ENCODE measurements at places on chromosomes 3 and 15.
A peak's percentile ranks its signal among the peaks of the same experiment; 100 is the strongest.

DNA sequence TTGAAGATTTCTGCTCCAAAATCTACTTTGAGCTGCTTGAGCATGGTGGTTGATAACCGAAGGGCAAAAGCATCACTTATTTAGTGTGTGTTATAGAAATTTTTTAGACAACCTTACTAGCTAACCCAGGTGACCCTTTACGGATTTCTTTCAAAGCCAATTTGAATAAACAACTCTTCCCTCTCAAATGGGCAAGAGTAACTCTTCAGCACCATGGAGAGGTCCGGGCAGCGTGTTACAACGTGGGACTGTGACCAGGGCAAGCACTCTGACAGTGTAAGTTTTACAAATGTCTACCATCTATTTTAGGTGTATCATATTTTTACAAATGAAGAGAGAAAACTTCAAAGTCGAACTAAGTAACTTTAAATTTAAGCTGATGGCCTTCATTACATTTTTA, 471.8 kb downstream of the MFSD1 start:
- DNase-seq = peak; percentile 31

GRCh38 chr15:75532413-75533250, 46.5 kb downstream of the PTPN9 start:
- DNase-seq = peak; percentile 33

- no peak for DNase-seq
Measured at GRCh38 chr3:45715945-45716344, 26.7 kb downstream of the SACM1L start.

DNA sequence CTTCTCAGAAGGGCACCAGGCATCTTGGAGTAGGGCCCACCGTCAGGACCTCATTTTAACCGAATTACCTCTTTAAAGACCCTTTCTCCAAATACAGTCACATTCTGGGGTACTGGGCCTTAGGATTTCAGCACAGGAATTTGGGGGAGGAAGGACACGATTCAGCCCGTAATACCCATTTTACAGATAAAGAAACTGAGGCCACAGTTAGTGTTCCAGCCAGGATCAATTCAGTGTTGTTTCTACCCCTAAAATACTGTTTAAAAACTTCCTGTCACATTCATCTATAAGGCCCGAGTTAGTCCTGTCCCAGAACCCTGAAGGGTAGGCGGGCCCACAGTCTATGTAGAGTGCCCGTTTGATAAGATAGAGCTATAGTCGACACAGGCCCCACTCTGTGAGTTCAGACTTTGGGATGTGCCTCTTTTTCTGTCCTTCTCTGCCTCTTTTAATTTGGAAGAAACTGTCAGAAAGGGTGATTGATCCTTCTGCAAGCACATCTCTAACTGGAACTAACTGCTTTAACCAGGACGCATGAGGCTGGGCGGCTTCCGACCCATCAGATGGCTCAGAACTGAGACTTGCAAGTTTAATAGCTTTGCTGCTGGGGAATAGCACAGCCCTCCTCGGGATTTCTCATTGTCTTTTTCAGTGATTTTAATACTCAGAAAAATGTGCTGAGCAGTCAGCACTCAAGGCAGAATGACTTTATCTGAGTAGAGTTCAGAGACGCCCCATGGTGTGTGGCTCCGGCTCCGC, 19.5 kb downstream of the BFSP2 start:
- no peak for DNase-seq

GRCh38 chr15:37520882-37521281, 413.6 kb upstream of the TMCO5A start:
- DNase-seq = no peak

- DNase-seq = peak; percentile 65
Measured at GRCh38 chr3:12187448-12188327, 29.0 kb upstream of the TIMP4 start.

DNA sequence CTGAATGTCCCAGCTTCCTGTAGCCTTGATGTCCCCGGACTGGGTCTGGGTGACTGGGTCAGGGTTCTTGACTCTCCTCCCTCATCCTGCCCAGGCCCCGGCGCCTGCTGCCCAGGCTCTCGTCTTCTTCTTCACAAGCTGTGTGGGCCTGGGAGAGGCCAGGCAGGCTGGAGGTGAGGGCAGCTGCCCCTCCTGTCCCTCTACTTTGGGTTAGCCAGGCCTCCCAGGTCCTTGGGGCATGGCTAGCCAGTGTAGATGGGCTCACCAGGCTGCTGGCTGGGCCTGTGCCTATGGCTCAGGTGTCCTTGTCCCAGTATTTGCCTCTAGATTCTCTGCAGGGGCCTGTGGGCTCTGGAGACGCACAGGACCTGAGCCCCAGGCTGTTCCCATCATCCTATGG, 31.8 kb downstream of the TKT start:
- no peak for DNase-seq

DNA sequence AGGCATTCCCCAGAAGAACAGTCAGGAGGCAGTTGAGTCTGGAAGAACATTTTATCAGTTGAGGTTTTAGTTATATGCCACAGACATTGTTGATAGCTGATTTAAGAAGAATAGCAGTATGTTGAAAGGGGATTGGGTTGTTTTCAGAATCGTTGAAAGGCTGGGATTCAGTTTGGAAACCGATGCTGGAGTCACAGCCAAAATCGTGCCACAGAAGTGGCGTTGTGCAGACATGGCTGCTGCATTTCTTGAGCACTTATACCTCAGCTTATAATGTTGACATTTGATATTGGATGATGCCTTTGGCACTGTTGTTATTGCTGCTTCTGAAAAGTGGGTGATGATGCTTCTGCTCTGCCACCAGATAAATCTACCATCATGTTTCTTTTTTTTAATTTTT, 16.1 kb downstream of the SLMAP start:
- no peak for DNase-seq

DNA sequence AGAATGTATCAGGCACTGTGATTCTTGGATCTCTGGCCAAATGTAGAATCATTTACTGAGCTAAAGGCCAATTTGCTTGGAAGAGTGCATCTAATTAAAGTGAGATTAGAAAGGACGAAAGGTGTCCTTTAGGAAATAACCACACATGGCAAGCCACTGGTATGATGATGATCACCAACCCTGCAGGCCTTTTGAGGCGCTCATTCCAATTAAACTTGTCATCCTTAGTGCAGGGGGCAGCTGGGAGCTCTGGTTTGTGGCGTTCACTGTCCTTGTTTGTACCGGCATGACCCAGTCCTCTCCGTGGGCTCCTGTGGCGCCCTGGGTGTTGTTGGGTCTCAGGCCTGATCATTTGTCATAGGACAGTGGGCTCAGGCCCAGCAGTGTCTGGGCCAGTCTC, 11.0 kb downstream of the LIMD1 start:
- no peak for DNase-seq

DNA sequence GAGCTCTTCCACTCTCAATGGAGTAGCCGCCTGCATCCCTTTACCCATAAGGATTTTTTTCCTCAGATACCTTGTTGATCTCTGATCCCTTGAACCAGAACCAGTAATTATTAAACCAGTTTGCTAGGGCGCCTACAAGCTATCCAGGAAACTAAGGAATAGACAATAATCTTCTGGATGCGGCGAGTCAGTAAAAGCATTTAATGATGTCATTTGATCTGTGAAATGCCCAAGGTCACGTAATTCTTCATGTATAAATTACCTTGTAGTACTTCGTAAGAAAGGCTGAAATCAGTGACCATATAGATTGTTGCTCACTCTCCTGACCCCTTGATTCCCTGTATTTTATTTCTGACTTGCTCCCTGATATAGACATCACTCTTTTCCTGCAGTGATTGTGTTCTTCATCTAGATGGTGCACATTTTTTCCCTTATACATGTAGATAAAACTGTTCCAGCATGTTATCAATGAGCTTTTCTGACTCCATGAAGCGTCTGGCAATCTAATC, 548.6 kb upstream of the NAALADL2 start:
- DNase-seq = no peak

- no peak for DNase-seq
Measured at GRCh38 chr3:149448331-149448831, 26.1 kb upstream of the TM4SF4 start.

- no peak for DNase-seq
Measured at GRCh38 chr3:72523429-72524151, 324.7 kb downstream of the SHQ1 start.

DNA sequence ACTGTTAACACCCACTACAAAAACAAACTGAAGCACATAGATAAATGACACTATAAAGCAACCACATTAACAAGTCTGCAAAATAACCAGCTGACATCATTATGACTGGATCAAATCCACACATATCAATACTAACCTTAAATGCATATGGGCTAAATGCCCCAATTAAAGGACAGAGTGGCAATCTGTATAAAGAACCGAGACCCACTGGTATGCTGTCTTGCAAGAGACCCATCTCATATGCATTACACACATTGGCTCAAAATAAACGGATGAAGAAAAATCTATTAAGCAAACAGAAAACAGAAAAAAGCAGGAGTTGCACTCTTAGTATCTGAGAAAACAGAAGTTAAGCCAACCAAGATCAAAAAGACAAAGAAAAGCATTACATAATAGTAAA, 1375.4 kb downstream of the ZPLD1 start:
- no peak for DNase-seq

GRCh38 chr3:117404730-117405129, 695.2 kb downstream of the TUSC7 start:
- DNase-seq = no peak

GRCh38 chr15:65423976-65424679, 1.4 kb upstream of the IGDCC4 start:
- no peak for DNase-seq

DNA sequence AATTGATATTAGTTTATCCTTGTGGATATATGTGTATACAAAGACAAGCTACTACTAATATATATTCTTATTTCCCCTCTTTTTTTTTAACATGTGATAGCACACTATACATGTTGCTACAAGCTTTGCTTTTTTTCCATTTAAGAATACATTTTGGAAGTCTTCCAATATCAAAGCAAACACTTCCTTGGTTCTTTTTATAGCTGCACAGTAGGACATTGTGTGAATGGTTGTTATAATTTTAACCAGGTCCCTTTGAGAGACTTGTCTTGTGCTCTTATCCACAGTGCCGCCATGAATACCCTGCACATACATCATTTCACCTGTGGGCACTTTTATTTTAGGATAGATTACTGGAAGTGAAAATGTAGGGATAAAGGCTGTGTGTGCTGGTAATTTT, 88.7 kb downstream of the CACNA2D3 start:
- DNase-seq = no peak

GRCh38 chr3:4398941-4399245, 68.2 kb downstream of the SUMF1 start:
- DNase-seq = no peak

DNA sequence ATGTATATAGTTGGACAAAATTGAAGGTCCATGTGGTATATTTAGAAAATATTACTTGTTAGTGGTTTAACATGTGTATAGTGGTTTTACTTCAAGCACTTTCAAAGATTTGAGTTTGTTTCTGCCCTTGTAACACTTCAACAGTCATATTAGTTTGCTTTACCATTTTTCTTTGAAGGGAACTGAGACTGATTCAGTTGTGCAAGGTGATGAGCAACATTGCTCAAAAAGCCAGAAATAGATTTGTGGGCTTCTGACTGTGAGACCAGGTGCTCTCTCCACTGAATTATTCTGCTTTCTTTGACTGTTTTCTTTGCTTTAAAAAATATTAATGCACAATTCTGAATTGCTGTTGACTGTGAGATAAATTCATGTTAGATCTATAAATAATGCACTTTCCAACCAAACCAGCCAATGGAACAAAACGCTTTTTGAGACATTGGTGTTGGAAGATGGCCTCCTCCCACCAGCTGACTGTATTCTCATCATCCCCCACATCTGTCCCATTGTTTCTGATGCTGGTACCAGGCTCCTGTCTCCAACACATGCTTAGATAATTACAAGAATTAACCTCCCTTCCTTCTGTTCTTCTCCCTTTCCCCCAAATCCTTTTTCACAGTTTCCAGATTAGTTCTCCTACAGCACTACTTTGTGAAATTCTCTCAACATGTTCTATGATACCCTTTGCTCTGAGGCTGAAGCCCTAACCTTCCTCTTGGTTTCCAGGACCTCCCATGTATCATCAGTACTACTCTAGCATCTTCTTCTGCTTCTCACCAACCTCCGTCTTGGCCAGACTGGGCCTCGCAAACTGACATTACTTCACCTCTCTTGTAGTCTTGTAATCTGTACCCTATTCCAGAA, 27.9 kb downstream of the PLCL2 start:
- DNase-seq = no peak

DNA sequence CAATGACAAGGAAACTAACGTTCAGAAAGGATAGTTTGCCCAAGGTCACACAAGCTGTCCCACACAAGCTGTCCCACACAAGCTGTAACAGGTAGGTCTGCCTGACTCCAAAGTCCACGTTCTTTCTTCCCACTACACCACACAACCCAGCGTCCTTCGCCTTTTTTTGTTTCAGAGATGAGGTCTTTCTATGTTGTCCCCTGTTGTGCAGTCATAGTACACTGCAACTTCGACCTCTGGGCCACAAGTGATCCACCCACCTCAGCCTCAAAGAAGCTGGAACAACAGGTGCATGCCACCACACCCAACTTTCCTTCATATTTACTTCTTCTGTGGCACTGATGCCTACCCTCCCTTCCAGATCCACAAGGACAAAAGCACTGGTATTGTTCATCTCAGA, 21.4 kb downstream of the MB21D2 start:
- no peak for DNase-seq

DNA sequence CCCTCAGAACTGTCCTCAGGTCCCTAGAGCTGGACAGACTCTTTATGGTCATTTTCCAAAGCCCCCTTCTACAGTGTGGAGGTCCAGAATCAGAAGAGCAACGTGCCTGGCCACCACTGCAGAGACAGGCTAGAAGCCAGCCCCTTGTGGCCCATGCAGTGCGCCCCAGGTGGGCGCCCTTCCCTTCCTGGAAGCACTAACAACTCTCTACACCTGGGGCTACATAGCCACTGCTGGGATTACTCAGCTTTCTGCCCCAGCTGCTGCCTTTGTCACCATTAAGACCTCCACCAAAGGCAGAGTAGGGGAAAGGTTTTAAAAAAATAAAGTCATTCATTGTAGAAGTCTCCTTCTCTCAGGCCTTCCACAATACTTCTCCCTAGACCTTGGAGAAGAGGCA, 2.3 kb downstream of the RASGRP1 start:
- DNase-seq = no peak

- DNase-seq = no peak
Measured at GRCh38 chr15:57554063-57554811, 37.5 kb upstream of the MYZAP start.

GRCh38 chr3:196981657-196982056, 13.0 kb upstream of the PIGZ start:
- no peak for DNase-seq

DNA sequence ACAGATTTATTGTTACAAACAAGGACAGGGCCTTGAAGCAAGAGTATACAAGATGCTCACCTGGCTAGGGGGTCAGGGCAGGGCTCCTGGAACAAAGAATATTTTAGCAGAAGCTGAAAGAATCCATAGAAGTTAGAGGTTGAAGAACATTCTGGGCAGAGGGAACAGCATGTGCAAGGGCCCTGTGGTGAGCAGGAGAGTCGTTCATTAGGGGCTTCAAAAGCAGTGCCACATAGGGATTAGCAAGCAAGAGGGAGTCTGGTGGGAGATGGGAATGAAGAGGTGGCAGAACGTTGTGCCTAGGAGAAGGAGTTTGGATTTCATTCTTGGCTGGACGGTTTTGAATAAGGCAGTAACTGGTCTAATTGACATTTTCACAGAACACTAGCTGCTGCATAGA, 22.9 kb downstream of the DNAJB8 start:
- no peak for DNase-seq
